Cardiac septum (tissue), 1 donor: ENCODE measurements at places on chromosomes 11 and 22. TPM values are rescaled to one million over a fixed set of nuclear protein-coding genes. Genes with fewer than 3 reads are reported as not detected.

- no peak for DNase-seq
These were observed 170.4 kb downstream of the ETS1 start for GRCh38 chr11:128416976-128417375.

- DNase-seq, result peak; percentile 41
These were observed 4.3 kb downstream of the PIK3IP1 start for GRCh38 chr22:31287818-31288495.

GRCh38 chr11:128925250-128925600 lies 17.4 kb downstream of the TP53AIP1 start:
- no peak for DNase-seq

- DNase-seq, result no peak
These were observed 43.8 kb downstream of the FBLN1 start for GRCh38 chr22:45546333-45547015.

Gene C11orf21
- 23.2 TPM for total RNA-seq
